ENCODE measurements at places on chromosomes 4 and X.

DNA sequence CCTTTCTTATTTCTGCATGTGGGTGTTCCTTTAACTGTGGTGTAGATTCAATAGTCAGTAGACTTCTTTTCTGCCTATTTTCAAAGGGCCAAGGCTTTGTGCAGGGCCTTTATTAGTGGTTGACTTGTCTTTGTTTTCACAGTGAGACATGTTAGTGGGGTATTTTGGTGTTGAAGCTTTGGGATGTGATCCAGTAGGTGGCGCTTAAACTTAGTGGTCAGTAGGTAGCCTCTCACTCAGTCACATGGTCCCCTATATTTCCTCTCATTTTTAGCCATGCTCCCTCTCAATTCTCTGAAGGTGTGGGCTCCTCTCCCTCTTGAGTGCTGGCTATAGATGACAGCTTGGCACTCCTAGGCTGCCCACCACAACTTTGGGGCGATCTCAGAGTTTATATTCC, 23.4 kb upstream of the SLC10A7 start:
- DNase-seq = peak; percentile 6

DNA sequence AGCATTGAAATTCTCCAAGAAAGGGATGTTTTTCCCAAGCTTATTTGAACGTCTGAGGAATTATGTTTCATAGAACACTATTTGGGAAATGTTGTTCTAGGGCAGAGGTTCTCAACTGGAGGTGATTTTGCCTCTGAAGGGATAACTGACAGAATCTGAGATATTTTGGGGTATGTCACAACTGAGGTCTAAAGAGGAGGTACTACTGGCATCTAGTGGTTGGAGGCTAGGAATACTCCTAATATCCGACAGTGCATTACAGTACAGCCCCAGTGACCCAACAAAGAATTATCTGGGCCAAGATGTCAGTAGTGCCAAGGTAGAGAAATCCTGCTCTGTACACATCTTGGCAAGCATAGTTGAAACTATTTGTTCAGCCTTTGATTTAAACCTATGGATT, 6.4 kb downstream of the HSPA4L start:
- DNase-seq = no peak

DNA sequence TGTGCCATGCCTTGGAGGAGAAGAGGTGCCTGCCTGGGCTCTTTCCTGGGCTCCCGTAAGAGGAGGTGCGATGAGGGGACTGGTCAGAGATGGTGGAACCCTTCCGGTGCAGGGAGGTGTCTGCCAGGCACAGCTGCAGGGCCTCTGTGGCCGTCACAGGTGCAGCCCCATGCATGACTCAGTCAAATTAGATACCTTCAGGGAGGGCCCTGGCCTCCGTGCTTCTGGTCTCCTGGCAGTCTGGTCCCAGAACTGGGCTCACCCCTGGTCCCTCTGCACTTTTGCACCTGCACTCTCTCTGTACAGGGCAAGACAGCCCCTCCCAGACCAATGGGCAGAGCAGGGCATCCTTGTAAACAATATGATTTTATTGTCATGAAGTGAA, 49.9 kb upstream of the LRPAP1 start:
- DNase-seq = no peak

- DNase-seq = no peak
Observed at GRCh38 chr4:17647927-17648326, 33.5 kb downstream of the MED28 start.

DNA sequence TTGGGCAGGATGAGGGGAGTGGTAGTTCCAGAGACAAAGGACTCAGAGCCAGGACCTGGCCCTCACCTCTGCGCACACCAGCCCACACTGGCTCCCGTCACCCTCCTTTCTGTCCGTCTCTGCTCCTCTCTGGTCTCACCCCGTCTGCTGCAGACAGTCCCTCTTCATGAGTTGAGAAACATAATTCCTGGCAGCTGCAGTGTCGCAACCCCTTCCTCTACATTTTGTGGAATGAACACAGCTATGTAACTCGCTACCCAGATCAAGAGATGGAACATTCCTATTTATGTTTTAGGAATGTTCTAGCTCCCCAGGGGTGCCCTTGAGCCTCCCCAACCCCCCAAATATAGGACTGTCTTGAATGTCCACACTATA, 59.3 kb downstream of the SHROOM2 start:
- DNase-seq = peak; percentile 78

DNA sequence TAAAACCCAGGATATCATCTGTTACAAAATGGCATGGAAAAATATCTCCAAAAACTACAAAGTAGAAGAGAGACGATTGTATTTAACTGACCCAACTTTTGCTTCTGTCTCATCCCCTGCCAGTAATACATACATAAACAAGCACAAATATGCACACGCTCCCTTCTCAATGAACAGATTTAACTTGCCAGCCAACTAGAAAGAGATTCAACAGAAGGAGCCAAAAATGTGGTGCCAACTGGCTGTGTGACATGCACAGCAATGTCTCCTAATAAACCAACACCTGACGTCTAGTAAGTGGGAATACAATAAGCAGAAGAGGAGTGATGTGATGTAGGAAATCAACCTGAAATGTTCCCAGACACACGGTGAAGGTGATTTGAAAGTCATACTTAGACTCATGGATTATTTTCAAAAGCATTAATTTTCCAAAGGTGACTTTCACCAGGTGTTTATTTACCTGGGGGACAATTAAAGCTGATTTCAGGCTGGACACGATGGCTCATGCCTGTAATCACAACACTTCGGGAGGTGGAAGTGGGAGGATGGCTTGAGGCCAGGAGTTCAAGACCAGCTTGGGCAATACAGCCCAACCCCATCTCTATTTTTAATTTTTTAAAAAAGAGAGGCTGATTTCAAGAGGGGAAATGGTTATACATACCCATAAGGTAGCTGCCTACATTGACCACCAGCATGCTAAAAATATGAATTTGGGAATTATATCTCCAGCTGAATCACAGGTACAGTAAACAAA, 33.7 kb downstream of the SH3RF1 start:
- DNase-seq = no peak

- no peak for DNase-seq
Observed at GRCh38 chrX:153474266-153474665, 3.9 kb upstream of the HAUS7 start.

- no peak for DNase-seq
Observed at GRCh38 chr4:8641931-8642650, 49.5 kb downstream of the CPZ start.

Data from fibroblast of upper back skin (primary cell).